ENCODE measurements at places on chromosomes 3 and 15.

DNA sequence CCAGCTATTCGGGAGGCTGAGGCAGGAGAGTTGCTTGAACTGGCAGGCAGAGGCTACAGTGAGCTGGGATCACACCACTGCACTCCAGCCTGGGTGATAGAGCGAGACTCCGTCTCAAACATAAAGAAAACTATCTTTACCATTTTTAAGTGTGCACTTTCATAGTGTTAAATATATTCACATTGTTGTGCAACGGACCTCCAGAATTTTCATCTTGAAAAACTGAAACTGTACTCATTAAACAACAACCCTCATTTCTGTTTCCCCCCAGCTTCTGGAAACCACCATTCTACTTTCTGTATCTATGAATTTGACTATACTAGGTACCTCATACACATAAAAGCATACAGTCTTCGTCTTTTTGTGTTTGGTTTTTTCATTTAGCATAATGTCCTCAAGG, 375.1 kb downstream of the SHQ1 start:
- no peak for DNase-seq

- no peak for DNase-seq
Measured at GRCh38 chr3:100210772-100211135, 50.0 kb upstream of the TBC1D23 start.

- no peak for DNase-seq
Measured at GRCh38 chr15:50044406-50044805, 74.6 kb downstream of the ATP8B4 start.

- no peak for DNase-seq
Measured at GRCh38 chr3:114746502-114746901, 400.6 kb downstream of the ZBTB20 start.

GRCh38 chr3:64489361-64490044, 198.3 kb downstream of the ADAMTS9 start:
- DNase-seq: no peak

GRCh38 chr3:171526869-171527268, 66.7 kb upstream of the TNIK start:
- no peak for DNase-seq

DNA sequence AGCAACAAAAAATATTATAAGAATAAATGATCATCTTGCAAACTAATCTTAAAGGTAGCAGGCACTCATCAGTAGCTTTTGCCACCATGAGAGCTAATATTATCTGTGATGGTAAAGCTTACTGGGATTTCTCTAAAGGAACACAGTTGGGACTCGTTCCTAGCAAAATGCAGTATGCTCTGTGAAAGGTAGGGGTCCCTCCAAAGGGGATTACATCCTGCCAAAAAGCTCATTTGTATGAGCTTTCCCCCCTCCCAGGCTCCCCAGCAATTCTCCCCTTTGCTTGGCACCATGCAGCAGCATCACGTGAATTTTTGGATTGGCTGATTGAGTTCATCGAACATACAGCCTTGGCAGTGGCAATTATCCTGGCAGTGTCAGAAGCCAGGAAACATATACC, 361.0 kb upstream of the PLSCR5 start:
- no peak for DNase-seq

DNA sequence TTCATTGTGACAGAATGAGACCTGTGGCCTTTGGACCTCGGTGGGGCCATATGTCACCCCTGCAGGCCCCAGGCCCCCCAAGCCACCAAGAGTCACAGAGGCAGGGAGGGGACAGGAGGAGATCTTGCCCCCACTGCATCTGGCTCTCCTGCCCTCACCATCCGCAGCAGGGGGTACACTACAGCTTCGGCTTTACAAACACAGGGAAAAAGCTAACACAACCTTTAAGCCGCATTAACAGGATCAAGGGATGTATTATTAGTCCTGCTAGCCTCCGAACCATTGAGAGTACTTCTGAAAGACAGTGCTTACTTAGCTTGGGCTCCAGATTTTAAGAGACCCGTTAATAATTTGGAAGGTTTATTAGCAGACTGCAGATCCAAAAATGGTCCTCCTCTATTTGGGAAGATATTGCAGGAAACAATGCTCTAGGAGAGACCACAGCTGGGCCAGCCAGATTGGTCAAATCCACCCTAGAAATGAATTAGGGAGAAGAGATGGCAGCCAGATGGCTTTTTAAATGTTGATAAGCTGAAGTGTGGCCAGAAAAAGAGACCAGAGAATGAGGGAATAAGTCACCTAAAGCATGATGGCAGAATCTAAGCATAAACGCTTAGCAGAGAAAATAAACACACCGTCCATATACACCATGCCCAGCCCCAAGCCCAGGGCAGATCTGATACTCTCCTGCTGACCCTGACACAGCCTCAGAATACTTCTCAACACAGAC, 31.5 kb downstream of the SRGAP3 start:
- DNase-seq: no peak

GRCh38 chr15:92095693-92096092, 242.2 kb downstream of the SLCO3A1 start:
- no peak for DNase-seq

DNA sequence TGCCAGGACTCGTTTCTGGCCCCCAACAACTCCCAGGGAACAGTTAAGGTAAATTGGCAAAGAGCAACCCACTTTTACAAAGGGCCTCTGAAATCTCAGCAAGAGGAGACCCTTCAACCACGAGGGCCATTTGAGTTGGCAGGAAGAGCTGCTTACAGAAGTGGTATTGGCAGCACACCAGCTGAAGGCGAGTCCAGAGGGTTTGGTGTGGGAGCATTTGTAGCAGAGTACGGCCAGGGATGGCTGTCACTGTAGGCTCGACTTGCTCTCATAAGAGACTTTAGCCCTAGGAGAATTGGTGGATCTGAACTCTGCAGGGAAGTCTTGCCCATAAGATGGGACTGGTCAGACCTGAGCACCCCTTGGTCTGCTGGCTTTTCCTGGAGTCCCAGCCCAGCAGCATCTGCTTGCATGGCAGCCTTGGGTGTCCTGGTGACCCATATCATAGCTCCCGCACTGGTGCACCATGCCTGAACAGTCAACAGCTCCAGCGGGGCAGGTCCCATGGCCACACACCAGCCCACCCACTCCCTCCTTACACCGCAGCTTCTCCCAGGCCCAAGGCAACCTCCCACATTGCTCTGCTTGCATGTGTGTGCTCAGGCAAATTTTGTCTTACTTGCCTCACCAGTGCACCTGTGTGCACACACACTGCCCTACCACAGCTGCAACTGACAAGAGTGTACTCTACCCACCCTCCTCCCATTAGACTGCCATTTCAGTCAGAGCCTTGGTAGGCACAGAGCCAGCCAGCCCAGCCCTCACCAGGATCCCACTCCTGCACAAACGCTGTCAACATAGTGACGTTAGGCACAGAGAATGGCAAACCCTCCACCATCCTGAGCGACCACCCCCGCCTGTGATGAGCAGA, 861.6 kb upstream of the DPPA4 start:
- no peak for DNase-seq

- no peak for DNase-seq
Measured at GRCh38 chr3:31766669-31767068, 214.4 kb downstream of the OSBPL10 start.

GRCh38 chr15:77507911-77508310, 87.2 kb downstream of the HMG20A start:
- no peak for DNase-seq

- no peak for DNase-seq
Measured at GRCh38 chr3:104763007-104763406, 603.7 kb upstream of the ALCAM start.

GRCh38 chr3:6079011-6079410, 781.9 kb upstream of the GRM7 start:
- no peak for DNase-seq

DNA sequence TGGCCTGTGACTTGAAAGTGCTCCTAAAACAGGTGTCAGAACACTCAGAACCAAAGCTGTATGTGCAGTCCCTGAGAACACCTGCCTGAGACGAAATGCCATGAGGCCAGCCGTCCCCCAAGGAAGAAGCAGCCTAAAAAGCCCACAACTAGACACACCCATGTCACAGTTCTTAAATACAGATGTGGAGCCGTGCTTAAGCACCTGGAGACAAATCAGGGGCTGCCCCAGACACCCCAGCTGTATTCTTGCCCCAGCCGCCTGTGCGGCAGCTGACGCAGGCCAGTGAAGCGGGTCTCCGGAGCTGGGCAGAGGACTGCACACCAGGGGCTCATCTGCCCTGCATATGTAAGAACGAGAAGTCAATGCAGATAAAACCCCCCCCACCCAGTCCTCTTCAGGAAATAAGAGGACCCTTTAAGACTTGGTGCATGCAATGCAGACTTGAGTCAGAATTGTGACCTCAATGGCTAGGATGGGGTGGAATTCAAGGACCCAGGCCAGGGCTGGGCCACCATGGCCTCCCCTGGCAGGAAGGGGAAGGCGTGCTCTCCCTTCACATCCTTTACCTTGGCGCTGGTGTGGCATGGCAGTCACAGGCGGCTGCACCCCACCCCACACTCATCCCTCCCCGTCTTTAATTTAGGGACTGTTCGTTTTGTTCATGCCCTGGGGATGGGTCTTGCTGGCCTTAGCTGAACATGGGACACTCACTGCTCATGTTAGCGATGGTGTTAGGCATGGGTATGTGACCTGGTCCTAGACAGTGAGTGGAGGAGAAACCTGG, 27.7 kb upstream of the PLXNA1 start:
- no peak for DNase-seq

GRCh38 chr3:151421938-151422337, 37.4 kb upstream of the P2RY12 start:
- no peak for DNase-seq

- DNase-seq: no peak
Measured at GRCh38 chr15:99101501-99101900, 3.4 kb upstream of the SYNM start.

- DNase-seq: no peak
Measured at GRCh38 chr15:70012895-70013294, 84.8 kb downstream of the TLE3 start.

DNA sequence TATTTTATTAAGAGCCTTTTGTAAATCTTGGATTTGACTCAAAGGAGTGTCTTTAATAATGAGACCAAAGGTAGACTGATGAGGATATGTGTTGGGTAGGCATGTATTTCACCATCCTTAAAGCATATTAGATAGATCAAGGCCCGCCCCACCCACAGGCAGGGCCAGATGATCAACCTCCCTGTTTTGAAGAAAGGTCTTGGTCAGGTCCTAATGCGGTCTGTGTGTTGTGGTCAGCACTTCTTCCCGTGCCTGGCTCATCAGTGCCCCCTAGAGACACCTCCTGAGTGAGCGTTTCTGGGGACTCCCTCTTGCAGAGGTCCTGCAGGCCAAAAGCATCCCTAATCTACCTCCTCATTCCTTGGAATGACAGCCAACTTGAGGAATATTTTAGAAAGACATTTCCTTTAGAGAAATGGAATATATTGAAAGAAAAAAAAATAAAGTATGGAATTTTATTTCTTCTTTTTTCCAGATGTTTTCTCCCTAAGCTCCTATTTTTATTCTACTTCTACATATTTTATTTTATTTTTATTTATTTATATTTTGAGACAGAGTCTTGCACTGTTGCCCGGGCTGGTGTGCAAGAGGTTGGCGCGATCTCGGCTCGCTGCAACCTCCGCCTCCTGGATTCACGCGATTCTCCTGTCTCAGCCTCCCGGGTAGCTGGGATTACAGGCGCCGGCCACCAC, 6.0 kb downstream of the TM4SF4 start:
- DNase-seq: no peak

- no peak for DNase-seq
Measured at GRCh38 chr3:169365993-169366915, 297.3 kb downstream of the MECOM start.

- DNase-seq: no peak
Measured at GRCh38 chr3:145490088-145491048, 670.6 kb downstream of the PLOD2 start.

- DNase-seq: no peak
Measured at GRCh38 chr3:81299481-81299880, 462.0 kb downstream of the GBE1 start.

- DNase-seq: no peak
Measured at GRCh38 chr3:14884665-14885064, 62.7 kb upstream of the NR2C2 start.

DNA sequence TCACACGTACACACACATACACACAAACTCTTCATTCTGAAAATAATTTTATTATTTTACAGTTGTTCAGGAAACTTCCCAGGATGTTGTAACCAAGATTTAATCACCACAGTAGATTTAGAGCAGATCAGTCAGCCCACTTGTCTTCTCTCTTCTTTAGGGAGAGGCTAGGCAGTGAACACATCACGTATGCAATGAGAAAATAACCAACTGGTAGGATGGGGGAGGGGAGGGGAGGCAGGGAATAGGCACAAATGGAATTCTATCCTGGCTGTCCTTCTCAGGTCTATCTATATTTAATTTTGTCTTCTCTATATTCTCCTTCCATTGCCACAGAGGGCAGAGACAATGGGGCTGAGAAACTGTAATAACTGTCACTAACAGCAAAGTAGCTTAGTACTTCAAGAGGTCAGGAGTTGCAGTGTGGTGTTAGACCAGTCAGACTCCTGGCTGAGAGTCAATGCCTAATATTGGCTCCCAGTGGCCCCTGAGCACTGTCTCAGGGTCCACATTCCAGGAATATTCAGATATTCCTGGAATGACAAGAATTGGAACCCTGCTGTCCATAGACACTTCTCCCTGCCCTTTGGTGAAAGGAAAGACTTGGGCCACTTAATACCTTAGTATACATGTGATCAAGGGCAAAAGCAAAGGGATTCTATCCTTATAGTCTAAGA, 2.6 kb upstream of the HCLS1 start:
- no peak for DNase-seq

- DNase-seq: no peak
Measured at GRCh38 chr15:100235030-100235617, 106.7 kb downstream of the ADAMTS17 start.

- DNase-seq: no peak
Measured at GRCh38 chr3:113211330-113212149, at the start of gene BOC. Gene BOC (plus strand): TSS chr3:113211557. CDS start chr3:113249803, 38,246 bp downstream.

DNA sequence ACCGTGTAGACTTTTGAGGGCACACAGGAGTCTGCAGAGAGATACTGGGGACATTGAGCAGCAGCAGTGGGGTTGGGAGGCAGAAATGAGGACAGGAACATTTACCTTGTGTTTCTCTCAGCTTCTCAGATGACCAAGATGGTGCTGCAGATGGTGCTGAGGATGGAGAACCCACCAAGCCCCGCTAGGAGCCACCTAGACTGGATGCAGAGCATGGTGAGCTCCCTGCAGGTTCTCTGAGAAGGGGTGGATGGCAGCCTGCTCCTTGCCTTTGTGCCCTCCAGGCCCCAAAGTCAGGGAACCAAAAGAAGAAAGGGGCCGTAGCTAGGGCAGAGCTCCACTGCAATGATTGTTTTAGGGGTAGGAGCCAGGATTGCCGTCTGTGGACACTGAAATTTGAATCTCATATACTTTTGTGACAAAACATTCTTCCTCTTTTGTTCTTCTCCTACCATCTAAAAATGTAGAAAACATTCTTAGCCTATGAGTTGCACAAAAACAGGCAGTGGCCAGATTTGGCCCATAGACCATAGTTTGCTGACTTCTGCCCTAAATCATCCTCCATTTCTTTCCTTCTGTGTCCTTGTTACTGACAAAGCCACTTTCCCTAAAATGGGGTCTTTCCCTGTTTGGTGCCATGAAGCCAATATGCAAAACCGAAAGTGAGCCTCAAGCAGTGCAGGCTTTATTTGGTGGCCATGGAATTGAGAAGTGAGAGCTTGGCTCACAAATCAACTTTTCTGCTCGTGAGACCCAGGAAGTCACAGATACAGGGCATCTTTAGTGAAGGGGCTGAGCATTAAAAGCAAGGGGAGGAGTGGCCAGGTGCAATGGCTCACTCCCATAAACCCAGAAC, 11.9 kb upstream of the MUC20 start:
- DNase-seq: no peak

Measured in activated T-helper 1 cell treated with anti-CD3 and anti-CD28 coated beads, Interleukin-2, amount 50 U/mL, for 16 hours (primary cell).